ENCODE measurements at places on chromosomes 7 and 10.

DNA sequence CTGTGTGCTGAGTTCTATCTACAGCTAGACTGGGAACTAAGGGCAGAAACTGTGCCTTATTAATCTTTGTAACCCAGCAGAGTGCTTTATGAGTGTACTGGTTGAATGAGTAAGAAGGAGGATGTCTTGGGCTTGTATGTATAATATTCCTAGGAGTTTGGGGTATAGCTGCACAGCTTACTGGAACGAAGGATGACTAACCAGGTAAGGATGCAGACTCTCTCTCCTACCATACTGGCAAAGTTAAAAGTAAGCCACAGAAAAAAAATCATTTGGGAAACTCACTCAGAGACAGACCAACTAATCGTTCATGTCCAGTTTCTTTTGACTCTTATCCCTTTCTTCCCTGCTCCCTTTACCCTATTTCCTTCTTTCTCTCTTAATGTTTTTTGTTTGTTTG, 1.4 kb upstream of the DHTKD1 start:
- DNase-seq, result no peak

DNA sequence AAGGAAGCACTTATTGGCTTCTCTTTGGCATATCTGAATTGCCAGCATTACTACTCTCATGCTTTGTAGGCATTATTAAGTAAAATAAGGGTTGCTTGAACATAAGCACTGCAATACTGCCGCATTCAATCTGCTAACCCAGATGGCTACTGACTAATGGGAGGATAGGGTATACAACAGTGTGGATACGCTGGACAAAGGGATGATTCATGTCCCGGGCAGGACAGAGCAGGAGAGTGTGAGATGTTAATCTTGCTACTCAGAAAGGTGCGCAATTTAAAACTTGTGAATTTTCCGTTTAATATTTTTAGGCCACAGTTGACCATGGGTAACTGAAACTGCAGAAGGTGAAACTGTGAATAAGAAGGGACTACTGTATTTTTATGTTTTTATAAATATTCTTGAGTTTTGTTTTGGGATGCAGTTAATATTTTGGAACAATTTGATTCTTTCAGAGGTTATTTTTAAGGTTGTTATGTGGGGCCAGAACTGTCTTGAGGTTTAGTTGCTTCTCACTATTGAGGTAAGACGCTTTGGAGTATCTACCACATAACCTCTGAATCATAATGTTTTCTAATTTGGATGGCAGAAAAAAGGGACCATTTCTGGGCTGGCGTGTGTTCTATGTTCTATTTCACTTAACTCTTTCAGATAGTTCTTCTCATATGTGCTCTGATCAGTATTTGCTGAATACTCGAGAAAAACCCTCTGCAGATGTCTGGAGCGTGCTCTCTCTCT, 75.7 kb upstream of the SYPL1 start:
- no peak for DNase-seq

- DNase-seq, result no peak
Observed at GRCh38 chr7:29921404-29922010, 68.1 kb downstream of the SCRN1 start.

DNA sequence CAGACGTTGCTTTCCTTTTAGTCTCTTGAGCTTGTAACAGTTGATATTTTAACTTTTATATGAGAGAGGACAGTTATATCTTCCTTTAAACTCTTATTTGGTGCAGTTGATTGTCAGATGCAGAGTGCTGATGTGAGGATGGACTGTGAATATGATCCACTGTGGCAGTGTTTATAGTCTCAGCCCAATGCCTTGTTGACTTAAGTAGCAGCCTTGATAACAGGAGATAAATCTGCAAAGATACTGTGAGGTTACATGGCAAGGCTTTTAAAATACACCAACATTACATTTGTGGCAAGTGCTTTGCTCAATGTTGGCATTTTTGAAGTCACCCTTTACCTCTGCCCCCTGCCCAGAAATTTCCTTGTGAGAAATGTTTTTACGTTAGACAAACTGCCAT, 206.7 kb downstream of the AUTS2 start:
- no peak for DNase-seq

- DNase-seq, result no peak
Observed at GRCh38 chr10:128914681-128915080, 552.4 kb upstream of the MGMT start.

DNA sequence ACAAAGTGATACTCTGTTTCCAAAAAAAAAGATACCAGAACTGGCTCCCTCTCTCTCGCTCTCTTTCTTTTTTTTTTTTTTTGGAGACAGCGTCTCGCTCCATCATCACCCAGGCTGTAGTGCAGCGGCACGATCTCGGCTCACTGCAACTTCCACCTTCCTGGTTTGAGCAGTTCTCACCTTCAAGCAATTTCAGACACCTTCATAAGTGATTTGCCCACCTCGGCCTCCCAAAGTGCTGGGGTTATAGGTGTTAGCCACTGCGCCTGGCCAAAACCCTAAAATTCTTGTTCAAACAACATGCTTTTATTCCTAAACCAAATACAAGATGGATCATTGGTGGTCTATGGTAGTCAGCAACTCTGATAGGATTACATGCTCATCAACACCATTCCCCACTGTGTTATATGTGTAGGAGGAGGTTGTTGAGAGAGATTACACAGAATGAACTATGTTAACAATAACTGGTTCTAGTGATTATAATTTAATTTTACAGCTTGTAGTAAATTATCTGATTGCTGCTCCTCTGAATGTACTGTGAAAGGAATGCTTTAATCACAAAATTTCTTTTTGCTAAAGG, 15.5 kb downstream of the ACBD5 start:
- no peak for DNase-seq

DNA sequence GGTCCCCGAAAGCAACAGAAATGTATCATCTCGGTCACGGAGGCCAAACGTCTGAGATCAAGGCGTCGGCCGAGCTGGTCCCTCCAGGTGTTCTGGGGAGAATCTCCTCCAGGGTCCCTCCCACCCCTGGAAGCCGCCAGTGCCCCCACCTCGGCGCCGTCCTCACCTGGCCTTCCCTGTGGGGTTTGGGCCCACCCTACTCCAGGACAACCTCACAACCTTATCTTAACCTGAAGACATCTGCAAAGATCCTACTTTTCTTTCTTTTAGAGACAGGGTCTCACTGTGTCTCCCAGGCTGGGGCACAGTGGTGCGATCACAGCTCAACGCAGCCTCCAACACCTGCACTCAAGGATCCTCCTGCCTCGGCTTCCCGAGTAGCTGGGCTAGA, 33.4 kb downstream of the ADAP1 start:
- DNase-seq, result no peak

GRCh38 chr10:77253147-77253545, 384.5 kb downstream of the KCNMA1 start:
- DNase-seq, result no peak

DNA sequence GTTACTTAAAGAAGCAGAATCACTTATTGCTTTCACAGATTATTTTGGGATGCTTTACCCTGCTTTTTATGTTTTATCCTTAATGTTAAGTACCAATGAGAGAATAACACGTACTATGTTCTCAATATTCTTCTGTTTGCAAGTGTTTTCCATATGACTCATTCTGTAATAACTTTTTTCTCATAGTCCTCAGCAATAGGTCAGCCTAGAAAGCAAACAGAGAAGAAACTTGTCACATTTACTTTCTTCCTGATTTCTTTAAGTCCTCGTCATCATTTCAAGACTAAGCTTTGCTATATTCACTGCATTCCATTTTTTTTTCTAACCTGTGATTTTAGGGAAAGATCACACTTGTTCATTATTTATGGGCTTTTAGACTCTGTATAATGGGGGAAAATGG, 6.8 kb upstream of the AGR2 start:
- DNase-seq, result no peak

Measured in stimulated activated CD4-positive, alpha-beta T cell treated with anti-CD3 and anti-CD28 coated beads, Interleukin-1b, Interleukin-23, amount 100 ng/mL, for 24 hours (primary cell).